ENCODE measurements at places on chromosomes 7 and 10.

GRCh38 chr7:7129381-7129780, 53.0 kb upstream of the C1GALT1 start:
- DNase-seq = no peak

GRCh38 chr10:6069081-6069931, 7.1 kb upstream of the IL2RA start:
- DNase-seq = no peak

- DNase-seq = no peak
Measured at GRCh38 chr7:1936531-1937251, 266.6 kb downstream of the ELFN1 start.

GRCh38 chr7:100190048-100190711, 12.5 kb downstream of the STAG3 start:
- no peak for DNase-seq

- no peak for DNase-seq
Measured at GRCh38 chr7:40634118-40634517, 499.3 kb downstream of the SUGCT start.

DNA sequence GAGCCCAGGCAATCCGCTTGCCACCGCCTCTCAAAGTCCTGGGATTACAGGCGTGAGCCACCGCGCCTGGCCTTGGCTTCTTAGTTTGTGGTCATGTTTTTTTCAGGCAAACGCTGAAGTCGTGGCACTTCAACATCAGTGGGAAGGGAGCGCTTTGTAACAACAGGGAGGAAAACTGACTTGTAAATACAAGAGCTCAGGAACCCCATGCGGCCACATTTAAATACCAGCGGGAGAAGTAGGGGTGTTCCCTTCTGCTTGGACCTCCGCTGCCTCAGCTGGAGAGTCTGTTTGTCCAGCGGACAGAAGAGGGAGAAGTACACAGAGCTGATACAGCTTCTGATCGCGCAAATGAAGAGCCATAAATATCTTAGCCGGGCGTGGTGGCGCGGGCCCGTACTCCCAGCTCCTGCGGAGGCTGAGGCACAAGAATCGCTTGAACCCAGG, 108.7 kb upstream of the KMT2C start:
- DNase-seq = no peak

DNA sequence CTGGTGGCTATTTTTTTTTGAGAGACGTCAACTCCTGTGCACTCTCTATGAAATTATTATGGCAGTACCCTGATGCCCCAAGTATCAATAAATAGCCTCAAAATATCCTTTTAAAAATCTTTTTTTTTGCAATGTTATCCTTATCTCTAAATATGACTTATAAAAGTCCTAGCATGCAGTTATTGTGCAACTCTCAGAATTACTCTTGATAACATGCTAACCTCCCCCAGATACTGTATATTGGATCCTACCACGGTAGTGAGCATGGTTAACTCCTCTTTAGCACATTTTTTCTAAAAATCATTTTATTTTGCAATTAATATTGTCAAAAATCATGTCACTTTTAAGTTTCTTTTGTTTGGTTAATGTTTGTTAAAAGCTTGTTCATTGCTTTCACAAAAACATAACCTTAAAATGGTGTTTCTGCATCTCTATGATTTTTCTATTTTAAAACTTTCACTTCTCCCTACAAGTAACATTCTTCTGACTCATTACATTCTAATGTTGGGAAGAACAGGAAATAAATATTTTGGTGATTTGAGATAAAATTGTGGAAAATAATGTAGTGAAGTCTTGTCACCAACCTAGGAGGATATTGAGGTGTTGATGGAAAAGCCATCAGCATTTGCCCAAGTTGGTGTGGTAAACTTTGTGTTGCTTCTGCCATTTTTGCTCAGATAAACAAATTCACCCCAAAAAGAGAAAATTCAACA, 42.1 kb upstream of the ADRA2A start:
- DNase-seq = no peak

- no peak for DNase-seq
Measured at GRCh38 chr7:372546-372931, 82.6 kb downstream of the FOXL3 start.

DNA sequence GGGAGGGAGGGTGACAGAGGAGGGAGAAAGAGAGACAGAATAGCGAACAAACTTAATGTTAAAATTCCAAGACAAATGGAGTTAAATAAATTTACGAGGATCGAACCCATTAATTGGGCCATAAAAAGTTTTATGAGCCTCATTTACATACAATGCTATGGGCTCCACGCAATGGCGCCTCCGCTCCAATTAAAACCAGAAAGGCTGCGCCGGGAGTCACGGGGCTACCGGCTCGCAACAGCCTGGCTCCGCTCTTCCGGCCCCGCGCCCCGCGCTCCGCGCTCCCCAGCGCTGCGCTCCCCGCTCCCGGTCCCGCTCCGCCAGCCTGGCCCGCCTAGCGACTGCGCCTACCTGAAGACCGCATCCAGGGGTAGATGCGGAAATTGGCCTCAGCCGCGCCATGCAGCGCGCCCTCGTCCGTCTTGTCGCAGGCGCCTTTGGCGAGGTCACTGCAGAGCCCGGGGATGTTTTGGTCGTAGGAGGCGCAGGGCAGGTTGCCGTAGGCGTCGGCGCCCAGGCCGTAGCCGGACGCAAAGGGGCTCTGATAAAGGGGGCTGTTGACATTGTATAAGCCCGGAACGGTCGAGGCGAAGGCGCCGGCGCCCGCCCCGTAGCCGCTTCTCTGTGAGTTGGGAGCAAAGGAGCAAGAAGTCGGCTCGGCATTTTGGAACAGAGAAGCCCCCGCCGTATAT, 513 bp downstream of the HOXA7 start:
- DNase-seq = no peak

DNA sequence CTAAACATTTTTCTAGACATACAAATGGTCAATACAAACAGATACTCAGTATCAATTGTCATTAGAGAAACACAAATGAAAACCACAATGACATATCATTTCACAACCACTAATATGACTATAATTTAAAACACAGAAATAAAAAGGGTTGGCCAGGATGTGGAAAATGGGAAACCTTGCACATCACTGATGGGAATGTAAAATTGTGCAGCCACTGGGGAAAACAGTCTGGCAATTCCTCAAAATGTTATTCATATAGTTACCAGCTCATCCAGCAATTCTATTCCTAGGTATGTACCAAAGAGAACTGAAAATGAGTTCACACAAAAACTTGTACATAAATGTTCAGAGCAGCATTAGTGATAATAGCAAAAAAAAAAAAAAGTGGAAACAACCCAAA, 106.1 kb upstream of the LRRTM3 start:
- no peak for DNase-seq

DNA sequence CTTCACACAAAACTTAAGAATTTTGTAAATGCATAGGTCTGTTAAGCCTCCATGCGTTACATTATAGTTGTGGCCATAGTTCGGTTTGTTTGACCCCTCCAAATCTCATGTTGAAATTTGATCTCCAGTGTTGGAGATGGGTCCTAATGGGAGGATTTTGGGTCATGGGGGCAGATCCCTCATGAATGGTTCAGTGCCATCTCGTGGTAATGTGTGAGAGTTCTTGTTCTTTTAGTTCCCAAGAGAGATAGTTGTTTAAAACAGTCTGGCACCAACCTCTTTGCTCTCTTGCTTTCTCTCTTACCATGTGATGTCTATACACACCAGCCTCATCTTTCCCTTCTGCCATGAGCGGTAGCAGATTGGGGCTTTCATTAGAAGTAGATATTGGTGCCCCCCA, 264.3 kb downstream of the TCF7L2 start:
- DNase-seq = no peak

DNA sequence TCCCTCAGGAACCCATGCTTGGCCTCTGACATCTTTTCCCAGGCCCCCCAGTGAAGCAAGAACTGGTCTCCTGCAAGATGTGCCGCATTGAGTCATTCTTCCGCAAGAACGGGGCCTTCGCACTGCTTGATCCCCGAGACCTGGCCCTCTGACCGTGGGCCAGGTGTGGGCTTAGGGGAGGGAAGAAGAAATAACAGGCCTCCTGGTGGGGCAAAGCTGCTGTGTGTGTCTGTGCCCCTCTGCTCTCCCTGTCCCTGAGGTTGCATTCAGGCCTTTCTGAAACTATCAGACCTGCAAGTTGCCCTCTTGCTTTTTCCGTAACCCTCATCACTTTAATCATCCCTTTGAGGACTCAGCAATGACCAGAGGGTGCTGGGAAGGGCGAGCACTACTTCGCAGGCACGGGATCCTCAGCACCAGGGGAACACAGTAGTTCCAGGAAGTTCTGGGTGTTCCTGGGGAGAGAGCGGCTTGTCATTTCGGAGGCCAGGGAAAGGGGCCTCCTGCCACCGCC, 6.0 kb downstream of the ATP6V1F start:
- DNase-seq = no peak

DNA sequence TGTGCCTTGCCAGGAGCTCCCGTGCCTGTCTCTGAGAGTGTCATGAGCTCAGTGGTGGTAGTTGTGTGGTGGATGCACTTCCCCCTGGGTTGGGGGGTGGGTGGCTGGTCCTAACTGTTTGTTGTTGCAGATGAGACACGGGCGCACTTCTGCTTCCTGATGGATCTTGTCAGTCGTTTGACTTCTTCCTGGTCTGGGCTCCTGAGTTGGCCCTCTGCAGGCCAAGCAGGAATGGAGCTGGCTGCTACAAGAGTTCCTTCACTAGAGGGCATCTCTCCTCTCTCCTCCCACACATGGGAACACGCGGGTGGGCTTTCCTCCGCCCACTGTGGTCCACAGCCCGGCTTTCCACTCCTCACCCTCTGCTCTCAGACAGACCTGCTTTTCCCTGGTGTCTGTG, 82.0 kb downstream of the BMS1 start:
- no peak for DNase-seq

DNA sequence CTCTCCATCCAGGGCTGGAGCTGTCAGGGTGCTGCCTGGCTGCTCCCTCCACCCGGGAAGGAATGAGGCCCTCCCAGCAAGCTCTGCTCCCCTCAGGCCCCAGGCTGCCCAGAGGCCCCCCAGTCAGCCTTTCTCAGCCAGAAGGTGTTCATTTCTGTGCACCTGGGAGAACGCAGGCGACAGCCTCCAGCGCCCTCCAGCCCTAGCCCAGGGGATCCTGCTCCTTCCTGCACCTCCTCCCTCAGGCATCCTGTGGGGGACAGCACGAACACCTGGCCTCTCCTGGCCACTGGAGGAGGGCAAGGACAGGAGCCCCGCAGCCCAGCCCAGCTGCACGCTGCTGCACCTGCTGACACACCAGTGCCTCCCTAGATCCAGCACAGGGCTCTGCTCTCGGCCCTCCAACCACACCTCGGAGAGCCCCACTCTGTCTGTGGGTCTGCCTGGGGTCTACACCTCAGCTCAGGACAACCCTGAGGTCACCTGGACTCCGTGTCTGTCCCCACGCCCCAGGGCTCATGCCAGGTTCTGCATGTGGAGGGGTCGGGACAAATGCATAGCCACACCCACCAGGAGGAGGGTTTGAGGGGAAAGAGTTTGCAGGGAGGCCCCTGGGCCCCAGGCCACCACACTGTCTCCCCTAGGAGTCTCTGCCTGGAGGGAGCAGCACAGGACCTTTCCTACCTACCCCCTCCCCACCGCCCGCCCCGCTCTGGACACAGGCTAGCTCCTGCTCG, 7.4 kb upstream of the PWWP2B start:
- no peak for DNase-seq

DNA sequence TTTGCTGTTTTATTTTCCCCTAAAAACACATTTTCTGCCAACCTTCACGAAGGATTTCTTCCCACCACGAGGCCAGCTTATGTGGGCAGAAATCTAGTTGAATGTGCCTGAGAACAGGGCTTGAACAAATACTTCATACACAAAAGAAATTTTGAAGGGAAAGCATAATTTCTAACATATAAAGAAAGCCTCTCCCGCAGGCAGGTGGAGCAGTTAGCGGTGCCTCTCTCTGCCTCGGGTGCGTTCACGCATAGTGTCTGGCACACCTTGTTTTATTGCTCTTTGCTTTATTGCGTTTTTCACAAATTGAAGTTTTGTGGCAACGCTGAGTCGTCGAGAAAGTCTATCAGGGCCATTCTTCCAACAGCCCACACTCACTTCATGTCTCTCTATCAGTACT, 7.0 kb upstream of the CSGALNACT2 start:
- no peak for DNase-seq

- DNase-seq = no peak
Measured at GRCh38 chr7:26036092-26036491, 115.9 kb upstream of the NFE2L3 start.

DNA sequence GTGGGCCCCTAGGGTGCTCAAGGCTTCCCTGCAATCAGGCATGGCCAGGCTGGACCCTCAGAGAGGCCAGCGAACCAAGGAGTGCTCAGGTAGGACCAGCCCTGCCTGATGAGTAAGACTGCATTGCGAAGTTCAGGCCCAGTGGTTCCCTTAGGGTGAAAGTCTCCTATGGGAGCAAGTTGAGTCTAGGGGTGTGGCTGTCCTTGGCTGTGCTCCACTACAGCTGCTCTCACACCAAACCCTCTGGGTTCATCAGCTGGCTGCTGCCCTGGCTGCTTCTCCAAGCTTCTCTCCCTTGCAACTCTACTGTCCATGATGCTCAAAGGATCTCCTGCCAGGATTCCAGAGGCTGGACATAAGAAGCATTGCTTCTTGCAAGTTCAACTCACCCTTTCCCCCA, 18.7 kb downstream of the FAM25A start:
- DNase-seq = no peak

GRCh38 chr10:74917481-74918077, 91.2 kb downstream of the KAT6B start:
- no peak for DNase-seq

DNA sequence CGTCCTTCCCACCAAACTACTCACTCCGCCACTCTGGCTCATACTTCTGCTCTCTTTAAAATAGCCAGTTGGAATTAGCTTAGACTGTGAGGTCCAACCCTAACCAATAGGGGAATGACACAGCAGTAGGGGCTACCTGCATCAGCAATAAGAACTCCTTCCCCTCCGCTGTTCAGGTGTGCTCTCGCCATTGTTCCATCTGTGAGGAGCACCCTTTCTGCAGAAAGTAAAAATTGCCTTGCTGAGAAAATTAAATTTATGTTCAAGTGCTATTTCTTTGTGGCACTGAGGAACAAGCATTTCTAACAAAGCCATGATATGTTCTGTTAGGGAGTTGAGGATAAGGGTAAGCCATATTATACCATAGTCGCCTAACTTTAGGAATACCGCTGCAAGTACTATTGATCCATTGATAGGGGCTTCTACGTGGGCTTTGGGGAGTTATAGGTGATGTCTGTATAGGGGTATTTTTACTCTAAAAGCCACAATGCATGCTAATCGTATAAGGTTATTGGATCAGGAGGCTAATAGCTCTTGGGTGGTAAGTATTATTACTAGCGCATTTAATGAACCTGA, 1269.5 kb downstream of the TYW1 start:
- DNase-seq = no peak

GRCh38 chr10:11450427-11450826, 161.0 kb downstream of the USP6NL start:
- DNase-seq = no peak

DNA sequence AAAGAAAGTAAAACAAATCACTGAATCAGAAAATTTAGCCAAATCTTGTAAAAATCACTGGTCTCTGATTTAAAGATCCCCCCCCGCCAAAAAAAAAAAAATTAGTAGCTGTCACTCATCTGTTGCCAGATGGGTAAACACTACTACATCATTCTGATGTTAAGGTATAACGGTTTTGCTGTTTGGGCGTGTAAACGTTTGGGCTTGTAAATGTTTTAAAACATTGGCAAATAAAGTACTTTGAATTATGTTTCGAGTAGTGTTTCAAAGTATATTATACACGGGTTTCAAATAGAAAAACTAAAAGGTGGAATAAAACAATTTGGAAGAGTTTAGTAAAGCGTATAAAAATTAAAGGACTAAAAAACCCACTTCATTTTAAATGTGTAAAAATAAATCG, 1.5 kb downstream of the TMEM229A start:
- DNase-seq = no peak

GRCh38 chr7:142835487-142835886, 19.4 kb upstream of the EPHB6 start:
- no peak for DNase-seq

- DNase-seq = no peak
Measured at GRCh38 chr7:127251465-127252376, 1.0 kb downstream of the GRM8 start.

All from stimulated activated CD4-positive, alpha-beta T cell treated with anti-CD3 and anti-CD28 coated beads, Interleukin-1b, Interleukin-23, amount 100 ng/mL, for 1 hour (primary cell).